ENCODE measurements at places on chromosomes 13 and 19.

DNA sequence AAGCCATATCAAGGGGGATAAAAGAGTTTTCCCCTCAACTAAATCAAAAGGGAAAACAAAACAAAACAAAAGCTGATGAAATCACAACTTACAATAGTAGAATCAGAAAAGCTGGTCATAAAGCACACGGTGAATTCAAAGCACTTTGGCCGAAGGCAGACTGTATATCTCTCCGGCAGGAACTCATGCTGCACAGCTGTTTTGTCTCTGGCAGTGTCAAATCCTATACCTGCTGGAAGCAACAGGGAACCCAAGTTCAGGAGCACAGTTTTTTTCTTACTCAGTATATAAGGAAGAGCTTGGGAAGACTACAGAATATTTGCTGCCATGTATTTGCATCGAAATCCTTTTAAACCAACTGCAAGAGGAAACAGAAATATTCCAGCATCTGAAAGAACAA lies 213.7 kb downstream of the RFC3 start:
- ATAC-seq = no peak

DNA sequence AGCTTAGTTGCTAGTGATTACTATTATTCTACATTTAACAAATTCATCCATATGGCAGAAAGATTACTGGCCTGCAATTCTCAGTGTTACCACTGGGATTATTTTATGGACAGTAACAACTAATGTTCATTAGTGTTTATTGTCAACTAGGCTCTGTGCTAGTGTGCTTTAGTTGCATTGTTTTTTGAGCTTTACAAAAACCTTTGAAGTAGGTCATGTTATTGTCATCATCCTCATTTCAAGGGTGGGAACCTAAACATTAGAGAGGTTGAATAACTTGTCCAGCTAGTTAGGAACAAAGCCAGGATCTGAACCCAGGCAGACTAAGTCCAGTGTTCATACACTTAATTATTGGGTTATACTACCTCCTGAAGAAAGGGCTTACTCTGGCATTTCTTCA lies 27.8 kb upstream of the TDRD3 start:
- peak; percentile 92 for ATAC-seq

DNA sequence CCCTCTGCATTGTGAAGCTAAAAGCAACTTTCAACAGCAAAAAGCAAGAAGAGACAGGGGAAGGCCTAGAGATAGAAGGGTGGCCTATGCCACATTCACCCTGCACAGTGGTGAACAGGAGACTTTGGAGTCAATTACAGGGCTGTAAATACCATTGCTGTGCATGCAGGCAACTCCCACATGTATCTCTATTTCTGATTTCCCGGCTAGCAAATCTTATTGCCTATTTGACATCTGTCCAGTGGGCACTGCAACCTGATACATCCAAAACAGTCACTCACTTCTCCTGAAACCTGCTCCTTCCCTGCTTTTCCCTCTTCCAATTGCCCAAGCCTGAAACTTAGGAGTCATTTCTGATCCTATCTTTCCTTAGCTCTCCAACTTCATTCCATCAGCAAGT lies 13.4 kb downstream of the RUBCNL start:
- no peak for ATAC-seq

DNA sequence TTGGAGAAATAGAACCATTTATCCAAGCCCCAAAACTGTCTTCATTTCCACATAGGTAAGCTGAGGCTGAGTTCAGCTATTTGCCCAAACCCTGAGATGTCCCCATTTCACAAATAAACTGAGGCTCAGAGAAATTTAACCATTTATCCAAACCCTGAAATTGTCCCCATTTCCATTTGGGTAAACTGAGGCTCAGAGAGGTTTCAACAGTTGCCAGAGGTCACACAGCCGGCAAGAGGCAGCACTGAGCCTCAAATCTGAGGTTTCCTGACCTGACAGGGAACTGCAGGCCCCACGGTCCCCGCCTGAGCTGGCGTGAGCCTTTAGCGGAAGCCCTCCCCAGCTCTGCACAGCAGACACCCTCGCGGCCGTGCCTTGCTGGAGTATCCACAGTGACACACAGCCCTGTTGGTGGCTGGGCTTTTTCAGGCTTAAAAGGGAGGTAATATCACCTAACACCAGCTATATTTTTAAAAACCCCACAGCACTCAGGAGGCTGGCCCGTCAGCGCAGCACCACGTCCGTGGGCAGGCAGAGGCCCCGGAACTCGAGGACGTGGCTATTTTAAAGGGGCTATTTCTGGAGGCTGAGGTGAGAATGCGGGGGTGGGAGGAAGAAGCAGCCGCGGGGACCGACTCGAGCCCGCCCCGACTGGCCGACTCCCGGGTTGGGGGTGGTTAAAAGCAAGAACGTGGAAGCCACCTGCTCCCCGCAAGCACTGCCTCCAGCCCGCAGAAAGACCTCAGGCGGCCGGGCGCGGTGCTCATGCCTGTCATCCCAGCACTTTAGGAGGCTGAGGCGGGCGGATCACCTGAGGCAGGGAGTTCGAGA lies 18.5 kb downstream of the PTPRS start:
- ATAC-seq = no peak

- no peak for ATAC-seq
Observed at GRCh38 chr19:34487651-34488051, 6.1 kb downstream of the WTIP start.

DNA sequence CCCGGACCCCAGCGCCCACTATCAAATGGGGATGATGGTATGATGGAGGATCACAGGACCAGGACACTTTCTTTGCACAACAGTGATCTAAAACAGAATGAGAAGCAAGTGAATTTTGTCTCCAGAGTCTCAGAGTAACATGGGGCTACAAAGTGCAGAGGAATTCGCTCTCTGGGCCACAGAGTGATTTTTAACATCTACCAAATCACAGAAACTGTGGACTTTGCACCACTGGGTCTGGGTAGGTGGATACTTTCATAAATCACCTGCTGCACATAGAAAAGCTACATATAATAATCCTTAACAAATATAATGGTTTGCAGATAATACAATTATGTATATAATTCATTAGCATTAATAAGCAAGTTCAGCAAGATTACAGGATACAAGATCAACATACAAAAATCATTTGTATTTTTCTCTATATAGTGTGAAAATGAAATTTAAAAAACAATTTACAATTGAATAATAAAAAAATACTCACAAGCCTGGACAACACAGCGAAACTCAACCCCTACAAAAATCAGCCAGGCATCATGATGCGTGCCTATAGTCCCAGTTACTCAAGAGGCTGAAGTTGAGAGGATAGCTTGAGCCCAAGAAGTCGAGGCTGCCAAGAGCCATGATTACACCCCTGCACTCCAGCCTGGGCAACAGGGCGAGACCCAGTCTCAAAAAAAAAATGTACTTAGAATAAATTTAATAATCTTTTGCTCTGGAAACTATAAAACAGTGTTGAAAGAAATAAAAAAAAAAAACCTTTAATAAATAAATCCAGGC lies 60.3 kb upstream of the EEF1AKMT1 start:
- no peak for ATAC-seq

DNA sequence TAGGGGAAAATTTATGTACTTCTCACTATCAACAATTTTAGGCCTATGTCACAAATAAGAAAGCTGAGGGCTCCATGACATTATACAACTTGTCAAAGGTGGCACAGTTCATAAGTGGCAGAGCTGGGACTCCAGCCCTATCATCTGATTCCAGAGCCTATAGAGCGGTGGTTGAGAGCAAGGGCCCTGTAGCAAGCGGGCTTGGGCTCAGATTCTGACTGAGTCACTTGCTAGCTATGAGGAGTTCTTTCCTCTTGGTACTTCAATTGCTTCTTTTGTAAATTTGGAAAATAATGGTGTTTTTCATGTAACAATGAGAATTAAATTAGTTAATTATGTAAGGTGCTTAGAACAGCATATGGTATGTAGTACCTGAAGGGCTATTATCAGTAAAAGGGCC lies 28.7 kb upstream of the FAM216B start:
- ATAC-seq = no peak

DNA sequence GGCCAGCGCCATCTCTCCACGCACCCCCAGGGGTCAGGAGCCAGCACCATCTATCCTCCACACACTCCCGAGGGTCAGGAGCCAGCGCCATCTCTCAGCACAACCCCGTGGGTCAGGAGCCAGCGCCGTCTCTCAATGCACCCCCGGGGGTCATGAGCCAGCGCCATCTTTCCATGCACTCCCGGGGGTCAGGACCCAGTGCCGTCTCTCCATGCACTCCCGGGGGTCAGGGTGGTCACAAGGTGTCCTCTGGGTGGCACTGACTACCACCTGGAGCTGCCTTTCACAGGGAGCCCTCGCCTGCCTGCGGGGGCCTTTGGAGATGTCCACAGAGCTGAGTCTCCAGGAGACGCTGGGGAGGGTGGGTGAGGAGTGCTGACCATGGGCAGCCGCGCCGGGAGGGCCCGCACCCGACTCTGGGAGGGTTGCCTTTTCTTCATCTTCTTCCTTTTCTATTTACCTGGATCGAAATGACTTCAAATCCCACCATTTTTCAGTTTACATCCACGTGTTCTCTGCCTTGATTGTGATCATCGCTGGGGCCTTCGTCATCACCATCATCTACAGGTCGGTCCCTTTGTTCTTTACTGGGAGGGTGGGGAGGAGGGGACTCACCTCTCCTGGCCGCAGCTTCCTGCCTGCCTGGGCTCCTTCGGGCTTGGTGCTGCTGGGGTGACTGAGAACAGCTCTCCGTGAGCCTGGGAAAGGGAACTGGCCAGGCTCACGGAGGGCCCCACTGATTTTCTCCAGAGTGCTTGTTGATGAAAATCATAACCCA lies 19.1 kb downstream of the TEX29 start:
- no peak for ATAC-seq

DNA sequence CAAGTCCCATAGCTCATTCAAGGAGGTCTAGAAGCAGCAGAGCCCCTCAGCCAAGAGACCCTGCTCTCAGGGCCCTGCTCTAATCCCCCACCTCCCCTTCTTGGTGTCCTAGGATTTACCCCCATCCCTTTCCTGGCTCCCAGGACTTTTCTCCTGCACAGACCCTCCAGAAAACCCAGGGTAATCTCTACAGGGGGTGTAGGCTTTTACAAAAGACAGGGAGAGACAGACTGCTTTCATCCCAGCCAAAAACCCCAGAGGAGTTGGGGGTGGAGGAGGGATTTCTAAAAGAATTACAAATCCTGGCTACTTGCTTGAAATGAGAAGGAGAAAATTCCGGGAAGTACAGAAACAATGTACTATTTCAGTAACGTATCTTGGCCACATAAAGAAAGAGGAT lies 133.3 kb downstream of the TNFSF13B start:
- ATAC-seq = no peak

DNA sequence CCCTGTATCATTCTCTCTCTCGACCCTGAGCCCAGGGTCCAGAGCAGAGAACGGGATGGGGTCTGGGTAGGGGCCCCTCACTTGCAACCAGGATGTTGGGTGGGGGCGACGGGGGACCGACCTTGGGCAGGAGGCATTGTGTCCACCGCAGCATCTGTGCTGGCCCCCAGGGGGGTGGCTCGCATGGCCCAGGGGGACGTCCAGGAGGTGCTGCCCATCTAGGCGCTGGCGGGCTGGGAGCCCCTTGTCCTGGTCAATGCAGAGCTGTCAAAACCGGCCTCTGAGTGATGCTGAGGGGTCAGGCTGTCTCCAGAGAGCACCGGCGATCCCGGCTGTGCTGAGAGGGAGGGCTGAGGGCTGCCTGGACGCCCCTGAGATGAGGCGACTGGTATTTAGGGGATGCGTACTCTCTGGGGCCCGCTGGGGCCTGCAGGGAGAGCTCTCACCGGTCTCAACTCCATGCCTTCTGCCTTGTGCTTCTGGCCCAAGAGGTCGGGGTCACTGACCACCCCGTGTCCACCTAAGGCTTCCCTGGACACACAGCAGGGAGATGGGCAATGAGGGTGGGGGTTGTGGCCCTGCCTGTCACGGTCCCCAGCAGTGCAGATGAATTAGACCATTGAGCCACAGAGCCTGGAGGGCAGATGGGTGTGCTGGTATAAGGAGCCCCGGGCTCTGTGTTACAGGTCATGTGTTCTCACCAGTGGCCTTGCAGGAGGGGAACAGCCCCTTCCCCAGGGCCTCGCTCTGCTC lies 8.6 kb downstream of the RPS9 start:
- ATAC-seq = peak; percentile 25

GRCh38 chr19:15436826-15437110 lies 13.0 kb downstream of the WIZ start:
- ATAC-seq = no peak

GRCh38 chr13:59488436-59488835 lies 675.3 kb downstream of the DIAPH3 start:
- ATAC-seq = no peak

DNA sequence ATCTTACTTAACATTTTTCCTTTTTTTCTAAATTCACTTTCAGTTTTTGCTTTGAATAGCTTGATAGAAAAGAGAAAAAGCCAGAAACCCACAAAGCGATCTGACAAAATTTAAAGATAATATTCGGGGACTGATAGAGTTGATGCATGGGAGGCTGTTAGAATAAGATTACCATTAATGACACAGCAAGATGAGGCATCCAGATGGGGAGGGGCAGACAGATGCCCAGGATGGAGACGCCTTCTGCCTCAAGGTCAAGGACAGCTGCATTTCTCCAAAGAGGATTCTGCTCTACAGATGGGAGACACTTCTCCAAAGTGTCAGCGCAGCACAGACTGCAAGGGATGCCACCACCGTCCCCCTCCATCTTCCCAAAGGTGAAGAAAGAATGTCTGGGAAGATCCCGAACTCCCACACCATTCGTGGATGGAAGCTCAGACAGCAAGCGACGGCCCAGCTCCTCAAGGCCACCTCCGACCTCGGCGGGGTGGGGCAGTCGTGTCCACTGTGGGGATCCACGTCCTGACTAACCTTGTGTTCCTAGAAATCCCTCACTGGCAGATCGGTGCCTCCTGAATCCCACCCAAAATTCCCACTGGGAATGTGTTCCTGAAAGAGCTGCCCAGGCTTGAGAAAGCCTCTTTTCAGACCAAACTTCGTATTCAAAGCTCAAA lies 32.9 kb downstream of the NAXD start:
- ATAC-seq = no peak

GRCh38 chr19:40400559-40400958 lies 10.6 kb upstream of the HIPK4 start:
- ATAC-seq = no peak

DNA sequence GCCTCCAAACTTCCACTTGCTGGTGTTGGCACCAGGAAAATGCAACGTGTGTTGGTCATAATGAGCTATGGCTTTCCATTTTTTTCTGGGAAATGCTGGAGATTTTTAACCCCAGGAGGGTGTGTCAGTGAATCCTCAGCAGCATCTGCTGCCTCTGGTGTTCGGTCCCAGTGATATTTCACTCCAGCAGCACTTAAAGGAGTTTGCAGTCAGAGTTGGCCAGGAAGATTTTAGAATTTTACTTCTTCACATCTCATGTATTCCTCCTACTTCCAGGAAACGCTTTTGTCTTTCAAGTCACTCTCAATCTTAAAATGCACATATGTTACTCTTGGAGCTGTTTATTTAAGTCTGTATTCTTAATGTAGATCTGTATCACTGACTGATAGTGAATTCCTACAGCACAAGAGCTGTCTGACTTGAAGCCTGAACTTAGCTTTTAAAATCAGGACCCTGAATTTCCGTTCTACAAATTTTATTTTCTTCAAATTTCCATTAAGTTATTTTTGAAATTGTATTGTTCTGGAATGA lies 903.4 kb upstream of the SLC10A2 start:
- no peak for ATAC-seq

Data from esophagus mucosa (tissue), 1 donor.